ENCODE measurements at places on chromosomes 2 and 18.

DNA sequence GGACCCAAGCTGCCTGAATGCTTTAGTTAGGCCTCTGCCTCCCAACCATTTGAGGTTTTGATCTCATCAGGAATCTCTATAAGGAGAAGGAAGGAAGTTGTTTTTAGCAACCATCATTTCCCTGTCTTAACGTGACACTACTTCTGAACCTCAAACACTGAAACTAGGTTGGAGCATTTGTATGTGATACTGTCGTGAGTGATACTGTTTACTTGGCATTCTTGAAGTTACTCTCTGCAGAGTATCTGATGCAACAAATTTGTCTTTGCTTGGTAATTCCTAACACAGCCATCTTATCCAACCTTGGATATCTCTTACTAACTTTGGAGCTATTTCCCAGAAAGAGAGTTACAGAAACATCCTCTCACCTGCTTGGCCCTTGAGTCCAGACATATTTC lies 22.1 kb downstream of the TTLL4 start:
- DNase-seq = peak; percentile 35

DNA sequence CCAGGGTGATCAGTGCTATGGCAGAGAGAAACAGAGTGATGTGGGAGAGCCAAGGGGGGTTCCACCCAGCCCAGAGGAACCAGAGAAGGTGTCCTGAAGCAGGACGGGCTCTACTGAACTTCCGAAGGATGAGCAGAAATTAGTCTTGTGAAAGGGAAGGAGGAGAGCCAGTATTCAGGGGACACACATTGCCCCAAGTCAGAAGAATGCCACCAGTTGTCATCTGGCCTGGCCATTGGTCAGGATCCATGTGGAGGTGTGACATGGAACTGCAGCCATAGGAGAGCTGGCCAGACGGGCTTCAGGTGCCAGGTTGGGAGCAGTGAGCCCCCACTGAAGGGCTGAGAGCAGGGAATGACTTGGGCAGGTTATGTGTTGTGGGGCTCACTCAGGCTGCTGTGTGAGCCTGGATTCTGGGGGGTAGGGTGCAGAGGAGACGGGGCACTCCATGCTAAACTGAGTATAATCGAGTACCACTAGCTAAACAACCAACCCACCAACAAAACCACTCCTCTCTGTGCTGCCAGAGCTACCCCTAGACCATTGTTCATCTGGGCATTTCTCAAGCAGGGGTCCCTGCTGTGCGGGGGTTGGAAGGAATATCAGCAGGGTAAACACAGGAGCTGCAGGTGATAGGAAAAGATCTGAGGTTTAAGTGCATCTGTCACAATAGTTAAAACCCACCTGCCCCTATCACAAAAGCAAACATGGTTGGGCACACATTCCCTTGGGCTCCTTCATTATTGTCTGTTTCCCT lies 25.3 kb downstream of the MARCO start:
- DNase-seq = no peak

GRCh38 chr18:50159654-50160046 lies 35.3 kb downstream of the MYO5B start:
- no peak for DNase-seq

GRCh38 chr2:109348671-109349502 lies 219.9 kb downstream of the SH3RF3 start:
- DNase-seq = no peak

- DNase-seq = no peak
Measured at GRCh38 chr2:33526132-33526531, 49.7 kb downstream of the RASGRP3 start.

- DNase-seq = no peak
Measured at GRCh38 chr18:43893001-43893637, 615.8 kb upstream of the SYT4 start.

DNA sequence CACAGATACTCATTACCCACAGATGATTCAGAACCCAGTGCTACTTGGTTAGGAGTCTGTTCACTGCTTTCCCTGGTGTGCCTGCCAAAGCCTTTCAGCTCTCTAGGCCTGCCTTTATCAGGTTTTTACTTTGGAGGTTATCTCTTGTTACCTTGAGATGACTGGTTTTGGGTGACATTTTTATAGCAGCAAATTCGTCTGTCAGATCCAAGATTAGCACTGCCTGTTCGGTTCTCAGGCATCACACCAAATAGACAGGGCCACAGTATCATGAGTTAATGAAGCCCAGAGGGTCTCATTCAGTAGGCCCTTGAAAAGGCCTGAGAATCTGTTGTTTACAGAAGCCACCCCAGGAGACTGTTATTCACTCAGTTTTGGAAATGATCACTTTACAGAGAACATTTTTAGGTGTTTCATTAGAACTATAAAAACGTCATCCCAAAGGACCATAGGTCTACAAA lies 121.2 kb downstream of the OSBPL6 start:
- no peak for DNase-seq

GRCh38 chr2:171432206-171432968 lies 1.4 kb downstream of the METTL8 start:
- no peak for DNase-seq

DNA sequence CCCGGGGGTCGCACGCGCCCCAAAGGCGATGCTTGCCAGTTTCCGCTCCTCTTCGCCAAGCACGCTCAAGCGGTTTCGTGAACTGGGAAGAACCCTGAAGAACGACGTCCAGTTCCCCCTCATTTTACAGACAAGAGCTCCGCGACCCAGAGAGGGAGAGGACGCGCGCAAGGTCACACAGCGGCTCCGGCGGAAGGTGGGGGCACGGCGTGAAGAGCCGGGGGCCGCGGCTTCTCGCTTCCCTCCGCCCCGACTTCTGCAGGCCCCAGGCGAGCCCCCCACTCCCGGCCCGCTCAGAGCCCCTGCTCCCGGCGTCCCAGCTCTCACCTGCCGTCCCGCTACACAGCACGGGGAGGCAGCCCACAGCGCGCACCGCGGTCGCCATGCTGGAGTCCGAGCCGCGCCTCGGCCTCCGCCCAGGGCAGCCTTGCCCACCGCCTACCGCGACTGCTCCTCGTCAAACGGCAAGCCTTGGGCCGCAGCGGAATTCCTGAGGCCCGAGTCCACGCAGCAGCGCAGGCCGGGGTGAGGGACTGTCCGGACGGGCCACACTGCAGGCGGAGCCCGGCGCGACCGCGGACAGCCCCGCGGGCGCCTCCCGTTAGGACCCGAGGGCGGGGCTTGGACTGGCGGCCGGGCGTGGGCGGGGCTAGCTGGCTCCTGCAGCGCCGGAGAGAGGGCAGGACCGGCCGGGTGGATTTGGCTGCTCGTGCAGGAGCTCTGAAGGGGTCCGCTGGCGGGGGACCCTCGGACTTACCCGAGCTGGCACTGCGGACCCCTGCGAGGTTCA lies at the start of gene MRPS5:
Gene MRPS5 (minus strand): TSS at position 402 of the 790 bp plus-strand sequence. CDS start 17 bp downstream, at position 385.
- DNase-seq = peak; percentile 92

- DNase-seq = peak; percentile 55
Measured at GRCh38 chr2:190407662-190408537, at the start of gene MFSD6. TSS of gene MFSD6 (plus strand) at chr2:190408355. CDS start at chr2:190436030, 27,675 bp downstream.

DNA sequence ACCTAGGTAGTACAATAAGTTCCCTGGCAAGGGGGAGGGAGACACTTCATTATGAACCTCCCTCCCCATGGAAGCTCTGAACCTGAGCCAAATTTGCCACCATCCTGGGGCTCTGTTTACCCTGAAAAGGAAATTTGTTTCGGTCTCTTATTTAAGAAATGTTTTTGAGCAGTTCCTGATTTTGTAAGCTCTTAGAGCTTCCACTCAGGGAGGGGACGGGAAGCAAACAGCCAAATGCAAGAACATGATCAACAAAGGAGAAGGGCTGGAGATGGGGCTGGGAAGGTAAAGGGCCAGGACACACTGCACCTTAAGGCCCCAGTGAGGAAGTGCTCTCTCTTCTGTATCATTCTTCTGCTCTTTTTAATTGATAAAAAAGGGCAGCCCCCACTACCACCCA lies 117.9 kb downstream of the NRP2 start:
- DNase-seq = no peak

DNA sequence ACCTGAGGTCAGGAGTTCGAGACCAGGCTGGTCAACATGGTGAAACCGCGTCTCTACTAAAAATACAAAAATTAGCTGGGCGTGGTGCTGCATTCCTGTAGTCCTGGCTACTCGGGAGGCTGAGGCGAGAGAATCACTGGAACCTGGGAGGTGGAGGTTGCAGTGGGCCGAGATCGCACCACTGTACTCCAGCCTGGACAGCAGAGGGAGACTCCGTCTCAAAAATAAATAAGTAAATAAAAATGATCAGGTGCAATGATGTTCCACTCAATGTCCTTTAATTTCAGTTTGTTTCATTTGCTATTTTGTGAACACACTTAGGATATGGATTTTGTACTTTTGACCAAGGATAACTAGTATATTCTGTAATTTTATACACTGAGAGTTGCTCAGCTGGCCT lies 9.3 kb downstream of the HADHA start:
- DNase-seq = no peak

DNA sequence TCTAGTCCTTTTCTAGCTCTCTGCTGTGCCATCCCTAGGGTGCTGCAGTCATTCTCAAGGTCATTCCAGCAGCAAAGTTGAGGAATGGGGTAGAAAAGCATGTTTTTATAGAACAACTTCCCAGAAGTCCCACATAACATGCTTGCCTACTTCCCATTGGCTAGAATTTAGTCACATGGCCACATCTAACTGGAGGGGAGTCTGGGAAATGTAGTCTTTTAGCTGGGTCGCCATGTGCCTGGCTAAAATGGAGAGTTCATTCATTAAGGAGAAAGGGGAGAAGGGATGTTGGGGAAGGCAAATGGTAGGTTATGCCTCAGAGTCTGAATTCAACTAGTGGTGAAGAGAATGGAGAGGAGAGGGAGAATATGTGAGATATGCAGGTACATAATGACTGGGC lies 85.7 kb downstream of the SLC4A3 start:
- DNase-seq = no peak

- DNase-seq = no peak
Measured at GRCh38 chr2:208440716-208441115, 34.1 kb downstream of the PTH2R start.

DNA sequence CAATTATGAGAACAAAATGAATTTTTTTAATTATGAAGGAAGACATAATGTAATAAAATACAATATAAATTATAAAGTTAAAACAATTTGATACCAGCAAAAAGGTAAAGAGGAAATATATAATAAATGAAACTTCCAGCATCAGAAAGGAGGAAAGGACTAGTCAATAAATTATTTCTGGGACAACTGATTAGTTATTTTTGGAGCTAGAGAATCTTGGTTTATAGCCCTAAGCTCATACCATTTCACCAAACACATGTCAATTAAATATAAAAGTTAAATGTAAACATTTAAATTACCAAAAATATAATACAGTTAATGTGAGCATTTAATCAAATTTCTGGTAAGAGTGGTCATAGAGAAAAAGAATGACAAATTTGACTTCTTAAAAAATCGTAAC lies 12.1 kb downstream of the ACTG2 start:
- DNase-seq = no peak

All from inflammatory macrophage (primary cell).